Hematopoietic multipotent progenitor cell treated with erythropoietin and hydrocortisone succinate and interleukin-3 and kit ligand, for 6 days (in vitro differentiated cells): ENCODE measurements at places on chromosomes 4 and X.

GRCh38 chr4:155566354-155566753, 100.3 kb upstream of the GUCY1A1 start:
- no peak for DNase-seq

- DNase-seq, result no peak
Observed at GRCh38 chr4:101835121-101835904, 44.8 kb downstream of the BANK1 start.

DNA sequence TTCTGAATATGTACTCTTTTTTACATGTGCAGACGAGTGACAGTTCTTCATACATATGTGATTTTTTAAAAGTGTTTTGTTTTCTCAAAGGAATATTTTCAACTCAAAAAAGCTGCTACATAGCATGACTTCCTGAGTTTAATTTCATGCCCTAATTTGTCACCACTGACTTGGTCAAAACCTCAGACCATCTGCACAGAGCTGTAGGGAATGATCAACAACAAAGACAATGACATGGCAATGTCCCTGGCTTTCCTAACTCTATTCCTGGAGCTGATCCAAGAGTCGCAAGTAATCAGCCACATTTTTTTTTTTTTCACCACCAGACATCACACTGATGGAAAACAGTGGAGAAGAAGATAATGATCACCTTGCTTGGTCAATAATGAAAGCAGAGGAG, 97.7 kb downstream of the TMA16 start:
- peak; percentile 7 for DNase-seq

GRCh38 chr4:165621983-165622382, 243.2 kb downstream of the CPE start:
- DNase-seq, result no peak

DNA sequence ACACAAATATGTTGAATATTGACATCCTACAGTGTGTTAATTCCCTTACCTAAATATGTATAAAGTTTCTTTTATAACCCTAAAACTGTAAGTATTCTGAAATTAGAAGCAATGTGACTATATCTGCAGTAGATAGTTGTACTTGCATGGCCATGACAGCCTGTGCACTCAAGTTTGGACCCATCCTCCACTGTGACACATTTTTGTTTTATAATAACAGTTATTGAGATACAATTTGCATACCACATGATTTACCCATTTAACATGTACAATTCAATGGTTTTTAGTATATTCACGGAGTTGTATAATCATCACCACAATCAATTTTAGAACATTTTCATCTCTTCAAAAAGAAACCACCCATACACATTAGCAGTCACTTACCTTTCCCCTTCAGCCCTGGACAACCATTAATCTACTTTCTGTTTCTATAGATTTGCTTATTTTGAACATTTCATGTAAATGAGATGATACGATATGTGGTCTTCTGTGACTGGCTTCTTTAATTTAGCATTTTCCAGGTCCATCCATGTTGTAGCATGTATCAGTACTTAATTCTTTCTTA, 29.6 kb downstream of the HERC3 start:
- no peak for DNase-seq

- no peak for DNase-seq
Observed at GRCh38 chrX:70480660-70481018, 36.0 kb downstream of the DLG3 start.

DNA sequence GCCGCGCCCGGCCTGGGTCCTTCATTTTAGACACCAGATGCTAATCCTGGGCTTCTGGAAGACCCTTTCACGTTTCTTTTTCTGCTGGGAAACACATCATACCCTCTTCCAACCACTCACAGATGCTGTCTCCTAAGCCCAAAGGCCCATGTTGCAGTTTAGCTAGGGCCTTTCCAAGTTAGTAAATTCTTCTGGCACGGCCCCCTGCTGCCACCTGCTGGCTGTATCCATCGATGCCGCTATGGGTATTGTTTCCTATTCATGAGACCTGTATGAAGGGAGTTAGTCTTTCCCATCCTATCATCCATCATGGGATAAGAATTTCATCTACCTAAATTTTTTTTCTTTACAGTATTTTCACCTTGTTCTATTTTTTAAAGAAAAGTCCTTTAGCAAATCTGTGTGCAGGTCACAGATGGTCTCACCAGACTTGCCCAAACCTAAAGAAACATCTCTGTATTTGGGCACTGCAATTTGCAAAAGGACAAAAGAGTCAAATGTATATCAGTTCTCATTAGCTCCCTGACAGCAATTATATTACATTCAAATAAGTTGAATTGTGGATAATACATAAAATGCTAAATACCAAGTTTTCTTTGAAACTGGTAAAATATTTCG, 37.8 kb upstream of the SLC9A7 start:
- DNase-seq, result peak; percentile 82

DNA sequence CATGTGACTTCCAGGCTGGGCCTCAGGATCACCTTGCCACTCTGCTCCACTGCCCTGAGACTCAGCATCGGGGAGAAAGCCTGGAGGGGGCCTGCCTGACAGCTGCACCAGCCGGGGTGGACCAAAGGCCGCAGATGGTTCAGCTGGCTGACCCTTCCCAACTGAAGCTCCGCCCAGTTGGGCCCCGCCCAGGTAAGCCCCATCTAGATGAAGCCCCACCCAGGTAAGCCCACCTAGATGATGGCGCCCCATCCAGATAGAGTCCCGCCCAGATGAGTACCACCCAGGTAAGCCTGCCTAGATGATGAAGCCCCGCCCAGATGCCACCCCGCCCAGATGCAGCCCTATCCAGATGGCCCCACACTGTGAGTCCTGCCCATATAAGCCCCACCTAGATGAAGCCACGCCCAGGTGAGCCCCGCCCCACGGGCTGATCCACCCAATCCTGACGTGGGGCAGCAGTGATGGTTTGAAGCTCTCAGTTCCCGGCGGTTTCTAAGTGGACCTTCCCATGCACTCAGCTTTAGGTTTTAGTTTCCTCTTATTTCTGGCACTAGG, 10.0 kb downstream of the ZFYVE28 start:
- peak; percentile 57 for DNase-seq

- peak; percentile 56 for DNase-seq
Observed at GRCh38 chrX:119734897-119735339, 23.5 kb upstream of the SOWAHD start.

GRCh38 chr4:86032476-86033022, 327.3 kb downstream of the MAPK10 start:
- peak; percentile 12 for DNase-seq

DNA sequence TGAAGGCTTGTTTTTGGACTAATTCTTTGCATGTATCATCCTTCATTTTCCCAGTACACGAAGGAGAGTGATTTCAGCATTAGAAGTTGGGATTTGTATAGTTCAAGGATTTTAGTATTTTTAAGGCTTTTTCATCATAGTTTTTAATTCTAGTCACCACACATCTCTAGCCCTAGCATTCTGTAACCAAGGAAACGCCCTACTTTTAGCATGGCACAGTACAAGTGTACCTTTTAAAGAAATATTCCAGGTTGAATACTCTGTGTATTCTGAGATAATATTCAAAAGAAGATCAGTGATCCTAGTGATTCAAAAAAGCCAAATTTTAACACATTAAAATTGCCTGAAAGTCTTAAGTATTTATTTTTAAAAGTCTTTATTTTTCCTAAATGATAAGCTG, 150.5 kb downstream of the RAP1GDS1 start:
- no peak for DNase-seq

GRCh38 chr4:56757821-56758411, 63.6 kb downstream of the SPINK2 start:
- DNase-seq, result peak; percentile 26

GRCh38 chr4:66556651-66557278, 886.5 kb upstream of the EPHA5 start:
- no peak for DNase-seq
